MCF 10A (cell line): ENCODE measurements at places on chromosomes 4 and X. TPM values are rescaled to one million over a fixed set of nuclear protein-coding genes. Genes with fewer than 3 reads are reported as not detected.
A peak's percentile ranks its signal among the peaks of the same experiment; 100 is the strongest.

DNA sequence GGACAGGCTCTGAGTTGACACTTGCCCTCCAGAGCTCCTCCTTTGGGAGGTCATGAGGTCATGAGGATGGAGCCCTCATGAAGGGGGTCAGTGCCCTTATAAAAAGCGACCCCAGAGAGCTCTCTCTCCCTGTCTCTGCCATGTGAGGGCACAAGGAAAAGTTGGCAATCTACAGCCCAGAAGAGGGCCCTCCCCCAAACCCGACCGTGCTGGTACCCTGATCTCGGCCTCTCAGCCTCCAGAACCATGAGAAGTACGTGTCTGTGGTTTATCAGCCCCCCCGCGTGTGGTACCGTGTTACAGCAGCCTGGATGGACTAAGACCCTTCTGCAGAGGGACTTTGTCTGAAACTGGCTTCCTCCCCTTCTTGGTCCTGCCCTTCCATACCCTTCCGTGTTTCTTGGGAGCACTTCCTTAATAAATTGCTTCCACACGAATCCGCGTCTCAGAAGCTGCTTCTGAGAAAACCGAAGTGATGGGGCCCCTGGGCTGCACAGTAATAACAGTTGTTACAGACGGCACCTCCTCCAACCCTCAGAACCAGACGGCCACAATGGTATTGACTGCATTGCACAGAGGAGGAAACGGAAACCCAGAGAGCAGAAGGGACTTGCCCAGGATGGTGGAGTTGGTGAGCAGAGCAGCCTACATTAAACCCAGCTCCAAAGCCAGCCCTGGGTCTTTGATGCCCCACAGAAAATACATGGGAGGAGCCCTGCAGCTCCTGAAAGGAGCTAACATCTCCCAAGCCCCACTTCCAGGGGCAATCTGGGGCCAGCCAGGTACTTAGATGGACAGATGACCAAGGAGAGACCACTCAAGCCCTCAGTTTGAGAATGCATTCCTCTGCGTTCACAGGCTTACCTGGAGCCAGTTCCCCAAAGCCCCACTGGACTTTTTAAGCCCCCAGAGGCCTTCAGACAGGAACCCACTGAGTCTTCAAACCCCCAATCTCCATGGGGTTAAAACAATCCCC lies 242.7 kb downstream of the BCOR start:
- no peak overlapping the region for H3K4me3 ChIP-seq
- no peak overlapping the region for H3K27ac ChIP-seq
- H3K36me3 ChIP-seq, result no peaks in the 10 kb centered on the region
- H3K4me1 ChIP-seq, result no peaks in the 10 kb centered on the region

GRCh38 chrX:7146703-7147412 lies 654 bp upstream of the STS start:
- peak overlapping the region; percentile 85 for H3K4me3 ChIP-seq
- peak; percentile 42 for DNase-seq
- peaks cover 12% of the 10 kb centered on the region for H3K36me3 ChIP-seq
- no peaks in the 10 kb centered on the region for H3K27me3 ChIP-seq
- peaks cover 13% of the 10 kb centered on the region for H3K4me1 ChIP-seq

DNA sequence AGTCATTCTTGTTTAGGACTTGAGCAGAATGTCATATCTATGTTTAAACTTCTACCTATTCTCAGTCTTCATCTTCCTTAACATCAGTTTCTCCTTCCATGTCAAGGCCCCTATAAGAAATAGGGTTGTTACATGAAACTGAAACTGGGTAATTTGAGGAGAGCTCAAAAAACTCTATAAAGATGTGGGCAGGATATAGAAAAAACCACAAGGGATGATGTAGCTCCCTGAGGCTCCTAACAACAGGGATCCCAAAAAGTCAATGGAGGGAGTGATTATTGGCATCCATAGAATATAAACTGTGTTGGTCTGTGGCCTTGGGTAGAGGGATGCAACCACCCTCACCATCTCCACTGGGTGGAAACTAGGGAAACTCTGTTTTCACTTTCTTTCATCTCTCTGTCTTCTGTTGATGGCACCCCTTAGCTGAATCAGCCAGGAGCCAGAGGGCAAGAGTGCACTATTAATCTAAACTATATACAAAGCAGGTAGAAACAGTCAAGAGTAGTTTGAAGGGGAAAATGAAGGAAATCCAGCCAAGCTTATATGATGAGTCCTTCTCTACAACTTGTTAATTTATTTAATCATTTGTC lies 27.6 kb downstream of the C4orf54 start:
- H3K27ac ChIP-seq, result no peak overlapping the region
- DNase-seq, result no peak
- H3K27me3 ChIP-seq, result no peaks in the 10 kb centered on the region
- H3K4me1 ChIP-seq, result peaks cover 7% of the 10 kb centered on the region
- no peak overlapping the region for H3K4me3 ChIP-seq

DNA sequence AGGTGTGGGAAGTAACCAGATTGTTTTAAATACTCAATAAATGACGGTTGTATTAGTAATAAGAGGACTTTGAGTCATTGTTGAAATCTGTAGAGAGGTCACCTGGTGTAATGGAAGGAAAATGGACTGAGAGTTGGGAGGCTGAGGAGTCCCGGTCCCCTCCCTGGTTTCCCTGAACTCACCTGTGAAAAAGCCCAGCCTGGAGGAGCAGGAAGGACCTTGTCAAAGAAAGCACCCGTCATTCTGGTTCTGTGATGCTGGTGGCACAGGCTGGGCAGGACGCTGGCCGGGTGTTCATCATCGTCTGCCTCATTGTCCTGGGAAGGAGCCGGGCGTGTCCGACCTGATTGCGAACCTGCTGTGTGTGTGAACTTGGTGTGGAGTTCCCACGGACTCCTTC lies 70.8 kb downstream of the SORCS2 start:
- H3K4me1 ChIP-seq, result peaks cover 6% of the 10 kb centered on the region
- H3K27ac ChIP-seq, result no peak overlapping the region
- H3K27me3 ChIP-seq, result peaks cover 22% of the 10 kb centered on the region
- H3K36me3 ChIP-seq, result no peaks in the 10 kb centered on the region
- H3K4me3 ChIP-seq, result no peak overlapping the region
- no peak for DNase-seq

GRCh38 chr4:67934628-67935027 lies 28.7 kb downstream of the TMPRSS11A start:
- no peak overlapping the region for H3K27ac ChIP-seq
- H3K27me3 ChIP-seq, result no peaks in the 10 kb centered on the region
- no peak overlapping the region for H3K4me3 ChIP-seq
- H3K4me1 ChIP-seq, result peaks cover 6% of the 10 kb centered on the region
- no peak for DNase-seq
- H3K36me3 ChIP-seq, result no peaks in the 10 kb centered on the region

DNA sequence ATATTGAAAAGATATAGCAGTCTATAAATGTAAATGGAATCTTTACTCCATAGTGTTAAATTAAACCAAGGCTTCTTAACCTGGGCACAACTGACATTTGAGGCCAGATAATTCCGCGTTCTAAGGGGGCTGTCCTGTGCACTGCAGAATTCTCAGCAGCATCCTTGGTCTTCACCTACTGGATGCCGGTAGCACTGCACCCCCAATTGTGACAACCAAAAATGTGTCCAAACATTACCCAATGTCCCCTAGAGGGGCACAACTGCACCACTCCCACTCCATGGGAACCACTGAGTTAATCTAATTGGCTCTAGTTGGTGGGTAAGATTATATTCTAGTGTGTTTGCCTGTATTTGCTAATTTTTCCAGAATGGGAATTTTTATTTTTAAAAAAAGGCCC lies 16.6 kb downstream of the AP1S2 start:
- H3K4me1 ChIP-seq, result no peaks in the 10 kb centered on the region
- peak; percentile 3 for DNase-seq
- no peak overlapping the region for H3K4me3 ChIP-seq
- no peaks in the 10 kb centered on the region for H3K36me3 ChIP-seq

DNA sequence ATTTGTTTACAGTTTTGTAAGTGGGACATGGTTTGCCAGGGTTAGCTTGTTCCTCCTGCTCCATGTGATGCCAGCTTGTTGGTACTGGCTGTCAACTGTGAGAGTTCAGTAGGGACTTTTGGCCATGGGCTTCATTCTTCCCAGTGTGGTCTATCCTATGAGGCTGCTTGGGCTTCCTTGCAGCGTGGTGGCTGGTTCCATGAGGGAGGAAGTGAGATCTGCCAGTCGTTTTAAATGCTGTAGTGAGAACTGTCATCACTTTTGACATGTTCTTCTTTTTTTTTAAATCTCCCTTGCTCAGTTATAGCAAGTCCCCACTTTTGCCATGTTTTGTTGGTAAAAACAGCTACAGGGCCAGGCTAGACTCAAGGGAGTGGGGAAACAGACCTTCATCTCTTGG lies 15.9 kb downstream of the NSD2 start:
- H3K4me1 ChIP-seq, result peaks cover 10% of the 10 kb centered on the region
- H3K4me3 ChIP-seq, result no peak overlapping the region
- DNase-seq, result no peak
- H3K27me3 ChIP-seq, result no peaks in the 10 kb centered on the region
- H3K27ac ChIP-seq, result peak overlapping the region; percentile 60

DNA sequence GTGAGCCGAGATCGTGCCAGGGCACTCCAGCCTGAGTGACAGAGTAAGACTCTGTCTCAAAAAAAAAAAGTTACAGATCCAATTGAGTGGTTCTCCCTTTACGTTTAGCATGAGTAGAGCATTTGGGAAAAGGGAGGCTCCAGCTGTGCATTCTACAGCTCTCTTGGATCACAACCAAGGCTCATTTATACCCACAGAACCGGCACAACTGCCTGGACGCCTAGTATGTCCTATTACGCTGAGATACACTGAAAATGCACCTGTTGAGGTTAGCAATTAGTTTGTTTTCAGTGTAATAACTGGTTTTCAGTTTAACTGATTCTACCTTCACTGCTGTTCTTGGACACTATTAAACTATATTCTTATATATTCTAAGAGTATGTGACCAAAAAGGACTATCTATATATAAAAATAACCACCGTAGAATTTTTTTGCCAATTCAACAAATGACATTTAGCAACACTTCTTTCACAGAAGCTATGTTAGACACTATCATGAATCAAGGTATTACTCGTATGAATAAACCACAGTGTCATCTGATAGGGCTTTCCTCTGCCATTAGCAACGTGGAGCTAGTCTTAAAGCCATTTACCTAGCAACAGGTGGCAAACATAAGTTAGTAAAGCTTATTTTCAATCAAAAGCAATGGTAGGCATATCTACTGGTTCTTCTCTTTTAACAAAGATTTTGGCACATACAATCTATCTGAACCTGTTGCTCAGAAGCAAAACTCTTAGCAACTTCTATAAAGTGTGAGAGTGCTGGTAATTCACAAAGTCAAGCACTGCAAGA lies 3.6 kb downstream of the OTUD4 start:
- H3K27me3 ChIP-seq, result no peaks in the 10 kb centered on the region
- peaks cover 24% of the 10 kb centered on the region for H3K4me1 ChIP-seq
- peaks cover 30% of the 10 kb centered on the region for H3K36me3 ChIP-seq
- H3K27ac ChIP-seq, result peak overlapping the region; percentile 85
- peak overlapping the region; percentile 73 for H3K4me3 ChIP-seq

DNA sequence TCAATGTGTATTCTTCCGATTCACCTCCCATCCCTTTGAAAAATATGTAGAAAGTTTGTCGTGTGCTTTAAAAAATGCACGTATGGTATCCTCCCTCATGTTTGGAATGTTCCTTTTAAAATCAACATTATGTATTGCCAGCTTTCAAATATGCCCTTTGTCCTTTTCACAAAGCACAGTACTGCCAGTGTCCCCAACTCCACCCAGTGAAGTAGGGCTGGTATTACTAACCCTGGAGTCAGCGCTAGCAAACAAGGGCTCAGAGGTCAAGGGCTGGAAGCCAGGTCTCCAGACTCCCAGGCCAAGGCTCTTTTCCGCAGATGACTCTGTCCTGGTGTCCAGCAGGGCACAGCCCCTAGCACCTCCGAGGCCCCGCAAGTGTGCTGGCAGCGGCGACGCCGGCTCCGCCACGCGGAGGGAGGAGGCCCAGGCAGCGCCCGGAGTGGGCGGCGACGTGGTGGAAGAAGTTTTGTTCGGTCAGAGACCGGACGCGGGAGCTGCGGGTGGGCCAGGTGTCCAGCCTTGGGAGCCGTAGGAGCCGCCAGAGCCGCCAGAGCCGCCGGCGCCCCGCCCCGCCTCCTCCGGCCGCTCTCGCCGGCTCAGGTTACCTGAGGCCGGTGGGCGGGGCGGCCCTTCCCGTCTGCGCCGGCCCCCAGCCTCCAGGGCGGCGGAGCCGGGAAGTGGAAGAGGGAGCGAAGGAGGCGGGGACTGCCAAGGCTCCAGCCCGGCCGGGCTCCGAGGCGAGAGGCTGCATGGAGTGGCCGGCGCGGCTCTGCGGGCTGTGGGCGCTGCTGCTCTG lies at the start of gene IL13RA1:
TSS of gene IL13RA1 (plus strand) at position 720 of the 799 bp plus-strand sequence. CDS start at position 753, 33 bp downstream.
- H3K27me3 ChIP-seq, result peaks cover 10% of the 10 kb centered on the region
- peak within 1 kb of the TSS; percentile 49 for H3K27ac ChIP-seq
- DNase-seq, result peak; percentile 86
- peak within 1 kb of the TSS; percentile 66 for H3K4me3 ChIP-seq
- H3K4me1 ChIP-seq, result peaks cover 33% of the 10 kb centered on the region
- H3K36me3 ChIP-seq, result peaks cover 8% of the 10 kb centered on the region

Gene LONRF3
- total RNA-seq, result 1.0 and 1.4 TPM in 2 replicates

Gene ADRA2C
- 0.28 and 0.32 TPM in 2 replicates for total RNA-seq

Gene KLKB1
- total RNA-seq, result 0.21 and 0.96 TPM in 2 replicates

Gene FRG1
- 61.5 and 62.9 TPM in 2 replicates for total RNA-seq

Gene PROM1
- not detected in 2 replicates for total RNA-seq

Gene FAM9C
- not detected in 2 replicates for total RNA-seq

Gene TREX2
- 0.49 and 0.75 TPM in 2 replicates for total RNA-seq

Gene KLF3
- total RNA-seq, result 45.3 and 51.2 TPM in 2 replicates

Gene CABS1
- not detected in 2 replicates for total RNA-seq

Gene INTU
- total RNA-seq, result 5.9 and 9.2 TPM in 2 replicates
